M059J (cell line): ENCODE measurements at places on chromosomes 5 and 9.

- DNase-seq = no peak
These were observed 16.7 kb downstream of the EXOC3 start for GRCh38 chr5:459562-460272.

DNA sequence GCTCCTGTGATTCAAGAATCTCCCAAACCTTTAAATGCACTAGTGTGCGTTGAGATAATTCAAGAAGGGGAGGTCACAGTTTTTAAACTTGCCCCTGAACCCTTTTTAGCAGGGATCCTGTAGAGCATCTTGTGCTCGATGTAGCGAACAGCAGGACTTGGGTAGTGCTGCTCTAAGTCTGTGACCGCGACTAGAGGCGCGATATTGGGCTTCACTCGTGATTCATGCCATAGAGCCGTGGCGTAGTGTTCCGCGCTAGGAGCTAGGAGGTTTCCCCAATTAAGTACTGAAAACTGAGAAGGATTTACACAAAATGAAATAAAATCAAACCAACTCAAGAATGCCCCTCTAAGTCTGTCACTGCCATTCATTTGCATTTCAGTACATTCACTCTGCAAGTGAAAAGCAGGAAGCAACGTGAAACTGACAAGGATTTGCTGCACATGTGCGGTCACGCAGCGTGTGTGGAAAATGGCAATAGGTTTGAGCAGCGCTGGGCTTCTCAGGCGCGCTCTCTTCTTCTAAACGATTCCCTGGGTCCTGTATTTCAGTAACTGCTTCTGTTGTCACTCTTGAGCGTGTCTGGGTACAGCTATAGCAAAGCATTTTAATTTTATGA lies 1135.9 kb upstream of the WWC1 start:
- DNase-seq = no peak

DNA sequence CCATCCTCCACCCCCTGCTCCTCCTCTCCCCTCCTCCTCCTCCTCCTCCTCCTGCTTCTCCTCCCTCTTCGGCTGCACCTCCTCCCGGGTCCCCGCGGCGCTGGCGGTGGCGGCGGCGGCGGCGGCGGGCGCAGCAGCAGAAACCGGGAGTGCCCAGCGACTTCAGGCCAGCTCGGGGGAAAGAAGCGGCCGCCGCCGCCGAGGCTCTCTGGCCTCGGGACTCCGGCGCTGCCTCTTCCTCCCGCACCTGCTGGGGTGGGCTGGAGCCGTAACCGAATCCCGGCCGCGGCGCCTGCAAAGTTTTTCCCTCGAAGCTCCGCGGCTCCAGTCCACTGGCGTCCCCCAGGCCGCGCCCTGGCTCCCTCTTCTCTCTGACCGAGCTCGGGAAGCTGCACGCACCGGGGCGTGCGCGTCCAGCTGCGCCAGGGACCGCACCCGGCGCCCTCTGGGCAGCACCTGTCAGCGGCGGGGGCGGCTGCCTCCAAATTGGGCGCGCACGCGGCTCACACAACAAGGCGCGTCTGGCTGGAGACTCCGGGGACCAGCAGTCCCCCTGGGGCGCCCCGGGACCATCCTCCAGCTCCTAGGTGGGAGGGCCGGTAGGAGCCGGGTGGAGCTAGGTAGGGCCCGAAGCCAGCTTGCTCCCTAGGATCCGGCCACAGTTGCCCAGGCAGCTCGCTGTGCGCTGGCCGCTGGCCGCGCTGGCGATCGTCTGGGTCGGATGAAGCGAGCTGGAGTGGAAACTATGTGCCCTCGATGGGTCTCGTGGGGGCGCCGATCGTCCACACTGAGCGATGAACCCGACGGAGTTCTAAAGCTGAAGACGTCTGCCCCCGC lies at the start of gene MCTP1:
MCTP1 (minus strand) TSS at position 523 of the 837 bp plus-strand sequence.
- DNase-seq = peak; percentile 31

DNA sequence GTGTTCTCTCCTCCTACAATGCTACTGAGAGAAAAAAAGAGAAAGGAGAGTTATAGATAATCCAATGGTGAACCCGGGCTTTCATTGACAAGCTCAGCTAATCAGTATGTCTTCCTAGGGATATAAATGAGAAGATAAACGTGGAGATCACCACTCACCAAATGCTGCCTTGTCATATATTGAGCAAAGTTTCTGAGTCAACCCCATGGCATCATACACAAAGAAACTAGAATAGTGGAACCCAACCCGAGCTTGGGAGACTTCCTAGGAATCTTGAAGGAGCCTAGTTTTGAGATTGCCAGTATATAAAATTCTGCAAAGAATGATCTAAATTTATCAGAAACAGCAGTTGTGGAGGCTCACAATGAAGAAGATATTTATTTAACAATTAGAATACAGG lies 47.8 kb downstream of the PTPN3 start:
- no peak for DNase-seq

DNA sequence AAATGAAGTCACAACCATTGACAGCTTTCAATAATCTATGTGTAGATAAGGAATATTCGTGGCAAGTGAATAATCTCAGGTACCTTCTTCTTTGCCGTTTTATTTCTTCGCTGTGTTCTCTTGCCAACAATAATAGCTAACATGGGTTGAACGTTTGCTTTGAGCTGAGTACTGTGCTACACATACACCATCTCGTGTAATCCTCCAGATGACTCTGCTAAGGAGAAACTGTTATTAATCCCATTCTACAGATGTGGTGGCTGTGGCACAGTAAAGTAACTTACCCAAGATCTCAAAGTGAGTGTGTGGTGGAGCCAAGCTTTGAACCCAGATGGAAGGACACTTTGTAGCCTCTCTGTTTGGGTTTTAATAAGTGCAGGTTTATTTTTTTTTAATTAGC lies 179.7 kb downstream of the C9orf152 start:
- DNase-seq = peak; percentile 14

- peak; percentile 15 for DNase-seq
These were observed 249.2 kb upstream of the ANKRD55 start for GRCh38 chr5:56482363-56482762.

DNA sequence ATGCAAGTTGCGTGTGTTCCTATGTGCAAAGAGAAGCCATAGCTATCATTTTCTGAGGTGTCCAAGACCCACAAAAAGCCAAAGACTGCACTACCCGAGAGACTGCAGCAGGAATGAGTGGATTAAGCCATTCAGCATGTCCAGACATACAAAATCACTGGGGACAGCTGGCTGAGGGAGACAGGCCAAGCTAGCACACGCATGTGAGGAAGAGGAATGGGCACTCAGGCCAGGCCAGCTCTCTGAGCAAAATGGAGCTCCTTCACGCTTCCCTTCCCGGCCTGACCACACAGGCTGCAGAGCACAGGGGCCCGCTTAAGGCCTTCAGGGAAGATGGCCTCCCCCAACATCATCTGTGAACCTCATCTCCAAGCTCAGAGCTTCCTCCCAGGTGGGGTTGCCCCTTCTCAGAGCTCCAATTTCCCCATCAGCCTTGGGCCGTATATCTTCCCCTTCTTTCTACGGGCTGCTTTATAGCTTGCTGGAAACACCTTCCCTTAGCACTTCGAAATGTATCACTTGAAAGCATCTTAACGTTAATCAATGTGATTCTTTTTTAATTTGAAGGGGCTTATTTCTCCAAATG lies 8.4 kb downstream of the DCANP1 start:
- DNase-seq = no peak

DNA sequence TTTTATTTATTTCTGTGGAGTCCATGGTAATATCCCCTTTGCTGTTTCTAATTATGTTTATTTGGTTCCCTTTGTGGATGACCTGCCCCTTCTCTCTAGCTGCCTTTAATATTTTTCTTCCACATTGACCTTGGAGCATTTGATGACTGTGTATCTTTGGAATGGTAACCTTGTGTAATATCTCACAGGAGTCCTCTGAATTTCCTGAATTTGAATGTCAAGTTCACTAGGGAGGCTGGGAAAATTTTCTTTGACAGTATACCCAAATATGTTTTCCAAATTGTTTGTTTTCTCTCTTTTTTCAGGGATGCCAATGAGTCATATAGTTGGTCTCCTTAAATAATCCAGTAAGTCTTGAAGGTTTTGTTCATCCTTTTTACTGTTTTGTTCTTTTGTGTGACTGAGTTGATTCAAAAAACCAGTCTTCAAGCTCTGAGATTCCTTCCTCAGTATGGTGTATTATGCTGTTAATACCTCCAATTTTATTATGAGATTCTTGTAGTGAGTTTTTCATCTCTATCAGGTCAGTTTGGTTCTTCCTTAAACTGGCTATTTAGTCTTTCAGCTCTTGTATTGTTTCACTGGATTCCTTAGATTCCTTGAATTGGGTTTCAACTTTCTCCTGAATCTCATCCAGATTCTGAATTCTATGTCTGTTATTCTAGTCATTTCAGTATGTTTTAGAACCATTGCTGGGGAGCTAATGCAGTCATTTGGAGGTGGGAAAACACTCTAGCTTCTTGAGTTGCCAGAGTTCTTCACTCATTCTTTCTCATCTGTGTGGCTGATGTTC lies 349.0 kb upstream of the TARS1 start:
- peak; percentile 91 for DNase-seq

DNA sequence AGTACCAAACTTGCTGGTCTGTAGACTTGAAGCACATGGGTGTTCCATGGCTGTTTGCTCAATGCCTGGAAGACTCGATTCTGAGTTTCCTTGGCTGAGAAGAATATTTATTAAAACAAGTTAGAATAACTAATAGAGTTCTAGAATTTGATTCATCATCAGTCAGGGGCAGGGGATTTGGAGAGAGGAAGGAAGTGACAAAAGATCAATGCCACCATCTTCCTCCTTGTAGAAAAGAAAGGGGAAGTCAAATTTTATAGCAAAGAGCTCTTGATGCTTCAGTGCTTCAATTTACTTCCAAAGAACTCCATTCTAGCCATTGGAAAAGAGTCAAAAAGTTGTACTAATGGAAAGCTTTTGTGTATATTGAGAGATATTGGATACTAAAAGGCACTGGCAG lies 236.3 kb downstream of the MCTP1 start:
- DNase-seq = no peak

- DNase-seq = peak; percentile 52
These were observed 12.8 kb downstream of the FAM81B start for GRCh38 chr5:95403996-95404395.

GRCh38 chr5:57538341-57538955 lies 55.8 kb upstream of the ACTBL2 start:
- DNase-seq = peak; percentile 95

- no peak for DNase-seq
These were observed 95.6 kb upstream of the TUSC1 start for GRCh38 chr9:25773805-25774204.

- no peak for DNase-seq
These were observed 313.6 kb upstream of the PIK3R1 start for GRCh38 chr5:67901814-67902496.

DNA sequence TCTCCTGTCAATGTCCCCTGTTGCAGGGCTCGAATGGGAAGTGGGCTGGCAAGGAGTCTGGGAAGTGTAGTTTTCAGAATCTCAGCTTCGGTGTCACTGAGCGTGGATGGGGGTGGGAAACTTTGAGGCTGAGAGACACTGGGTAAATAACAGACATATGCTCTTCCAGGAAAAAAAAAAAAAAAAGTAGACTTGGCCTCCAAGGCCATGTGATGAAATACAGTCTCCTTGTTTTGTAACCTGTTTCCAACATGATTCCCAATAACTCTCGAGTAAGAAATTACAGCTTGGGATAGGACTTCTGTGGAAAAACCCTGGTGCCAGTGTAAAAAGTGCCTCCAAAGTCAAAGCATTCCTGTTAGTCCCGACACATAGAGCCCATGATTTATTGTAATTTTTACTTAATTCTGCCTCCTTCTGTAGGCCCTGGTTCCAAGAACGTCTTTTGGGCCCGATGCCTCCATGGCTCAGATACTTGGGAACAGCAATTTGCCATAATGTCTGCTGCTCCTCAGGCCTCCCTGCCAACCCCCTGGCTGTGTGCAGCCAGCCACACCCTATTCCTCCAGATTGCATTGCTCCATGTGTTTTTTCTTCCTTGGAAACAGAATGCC lies 119.5 kb upstream of the TNC start:
- no peak for DNase-seq

DNA sequence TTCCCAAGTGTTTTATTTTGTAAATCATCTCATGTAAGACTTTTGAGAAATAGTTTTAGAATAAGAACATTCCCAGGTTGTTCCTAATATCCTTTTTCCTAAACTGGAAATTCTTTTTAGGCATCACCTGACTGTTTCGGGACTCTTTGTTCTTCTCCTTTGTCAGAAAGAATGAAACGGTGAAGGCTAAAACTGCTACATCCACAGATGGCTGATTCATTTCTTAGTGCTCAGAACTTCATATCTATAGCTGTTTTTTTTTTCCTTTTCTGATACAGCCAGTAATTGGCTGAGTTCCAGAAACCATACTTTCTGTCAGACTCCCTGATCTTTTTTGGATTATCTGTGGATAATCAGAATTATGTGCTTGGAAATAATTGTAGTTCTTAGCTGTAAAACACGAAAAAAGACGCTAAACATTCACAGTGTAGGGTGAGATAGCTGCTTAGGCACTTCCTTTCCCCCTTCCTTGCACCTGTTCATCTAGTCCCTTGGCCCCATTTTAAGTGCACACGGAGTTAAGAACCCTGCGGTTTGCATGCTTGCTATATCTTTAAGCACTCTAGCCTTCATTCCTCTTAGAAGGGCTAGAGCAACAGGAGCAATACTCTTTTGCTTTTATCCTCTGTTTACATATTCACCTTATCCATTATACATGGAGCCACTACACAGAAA lies 283.9 kb downstream of the PJA2 start:
- no peak for DNase-seq

GRCh38 chr9:99222416-99223270 lies 561 bp downstream of the SEC61B start:
- DNase-seq = no peak

DNA sequence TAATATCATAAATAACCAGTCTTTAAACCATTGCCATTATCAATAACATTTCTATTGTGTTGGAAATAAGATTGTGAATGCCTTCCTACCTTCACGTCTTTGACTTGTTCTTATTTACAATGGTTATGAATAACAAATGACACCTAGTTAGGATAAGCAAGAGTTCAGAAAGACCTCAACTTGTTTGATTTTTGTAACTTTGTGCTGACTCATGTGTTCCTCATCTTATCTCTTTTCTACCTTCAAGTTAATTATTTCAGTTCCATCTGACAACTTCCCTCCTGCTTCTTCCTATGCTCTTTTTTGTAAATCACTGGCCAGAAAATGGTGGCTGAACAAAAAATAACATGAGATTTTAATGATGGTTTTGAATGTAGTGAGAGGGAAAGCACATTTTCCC lies 538.5 kb upstream of the TUSC1 start:
- no peak for DNase-seq

GRCh38 chr9:114894609-114895433 lies 35.6 kb downstream of the TNFSF8 start:
- peak; percentile 99 for DNase-seq

- DNase-seq = no peak
These were observed 196.0 kb downstream of the SPATA31D1 start for GRCh38 chr9:82184524-82184923.

- peak; percentile 60 for DNase-seq
These were observed 59.9 kb upstream of the TLR4 start for GRCh38 chr9:117644133-117644931.

DNA sequence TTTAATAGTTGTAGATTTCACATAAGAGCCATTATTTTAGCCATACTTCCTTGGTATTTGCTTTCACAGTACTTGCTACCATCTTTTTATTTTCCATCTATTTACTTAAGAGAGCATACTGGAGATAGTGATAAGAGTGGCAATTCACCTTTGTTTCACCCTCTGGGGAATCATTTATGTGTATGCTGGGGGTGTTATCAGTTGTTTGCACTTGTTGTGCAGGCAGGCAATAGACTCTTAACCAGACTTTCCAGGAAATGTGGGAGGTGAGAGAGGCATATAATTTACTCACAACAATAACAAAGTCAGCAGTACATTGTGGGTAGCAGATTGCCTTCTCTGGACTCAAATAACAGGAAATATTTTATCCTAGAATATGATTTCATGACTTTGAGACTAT lies 1018.3 kb downstream of the CDH12 start:
- DNase-seq = no peak
